Right kidney (tissue), 9 donors: ENCODE measurements at places on chromosomes 6 and 20.

DNA sequence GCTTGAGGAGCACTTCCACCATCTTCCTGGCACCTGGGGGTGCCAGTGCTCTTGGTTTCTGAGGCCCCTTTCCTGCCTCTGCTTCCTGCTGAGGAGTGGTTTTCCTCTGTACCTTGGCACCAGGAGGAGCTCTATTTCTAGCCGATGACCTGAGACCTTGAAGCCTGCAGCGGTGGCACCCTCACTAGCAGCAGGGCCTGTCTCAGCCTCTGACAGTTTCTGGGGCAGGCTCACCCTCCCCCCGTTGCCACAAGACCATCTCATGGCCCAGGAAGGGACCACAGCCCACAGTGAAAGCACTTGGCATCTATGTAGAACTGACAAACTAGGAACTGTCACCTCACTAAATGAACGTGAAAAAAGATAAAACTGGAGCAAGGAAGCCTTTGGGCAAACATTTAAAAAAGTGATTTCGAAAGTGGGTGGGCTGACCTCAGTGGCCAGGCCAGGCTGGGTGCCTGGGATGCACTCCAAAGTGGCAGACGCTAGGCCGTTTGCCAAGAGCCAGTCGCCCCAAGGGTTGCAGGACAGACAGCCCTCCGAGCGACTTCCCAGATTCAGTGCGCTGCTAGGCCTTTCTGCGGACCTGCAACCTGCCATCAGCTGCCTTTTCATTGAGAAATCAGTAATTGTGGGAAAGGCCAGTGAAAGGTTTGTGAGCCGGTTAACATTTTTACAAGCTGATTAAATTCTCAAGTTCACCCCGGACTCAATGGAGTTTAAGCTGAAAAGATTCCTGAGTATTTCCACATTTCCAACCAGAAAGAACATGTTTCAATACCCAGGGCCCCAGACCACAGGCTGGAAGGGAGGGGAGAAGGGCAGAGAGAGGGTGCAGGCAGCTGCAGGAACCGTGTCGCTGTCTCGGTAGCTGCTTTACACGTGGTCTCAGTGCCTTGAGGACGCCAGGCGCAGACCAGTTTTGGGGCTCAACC, 303.7 kb downstream of the ESR1 start:
- no peak for DNase-seq

GRCh38 chr6:93365445-93365844, 53.9 kb downstream of the EPHA7 start:
- DNase-seq = no peak

DNA sequence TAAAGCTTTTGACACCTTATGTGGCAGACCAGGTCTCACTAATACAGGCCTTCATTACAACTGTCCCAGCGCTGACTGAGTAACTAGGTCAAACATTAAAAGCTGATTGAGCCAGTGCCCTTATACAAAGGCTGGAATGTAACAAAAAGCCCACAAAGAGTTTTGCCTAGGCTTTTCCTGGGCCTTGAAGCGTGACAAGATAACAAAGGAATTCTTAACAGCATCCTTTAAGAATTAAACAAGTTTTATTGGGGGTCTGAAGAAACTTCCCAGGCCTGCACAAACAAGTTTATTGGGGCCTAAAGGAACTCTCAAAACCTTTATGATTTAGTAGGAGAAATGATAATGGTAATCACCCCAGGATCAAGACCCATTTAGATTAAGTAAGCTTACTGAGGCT, 267.6 kb upstream of the FAM83B start:
- no peak for DNase-seq

- DNase-seq = no peak
These were observed 208.1 kb upstream of the CDYL start for GRCh38 chr6:4568138-4568537.

- DNase-seq = no peak
These were observed 139.8 kb downstream of the ADGRB3 start for GRCh38 chr6:68774843-68775242.

- DNase-seq = peak; percentile 16
These were observed 659.7 kb downstream of the KIF16B start for GRCh38 chr20:15913391-15914025.
